ENCODE measurements at places on chromosomes 2 and 18.

DNA sequence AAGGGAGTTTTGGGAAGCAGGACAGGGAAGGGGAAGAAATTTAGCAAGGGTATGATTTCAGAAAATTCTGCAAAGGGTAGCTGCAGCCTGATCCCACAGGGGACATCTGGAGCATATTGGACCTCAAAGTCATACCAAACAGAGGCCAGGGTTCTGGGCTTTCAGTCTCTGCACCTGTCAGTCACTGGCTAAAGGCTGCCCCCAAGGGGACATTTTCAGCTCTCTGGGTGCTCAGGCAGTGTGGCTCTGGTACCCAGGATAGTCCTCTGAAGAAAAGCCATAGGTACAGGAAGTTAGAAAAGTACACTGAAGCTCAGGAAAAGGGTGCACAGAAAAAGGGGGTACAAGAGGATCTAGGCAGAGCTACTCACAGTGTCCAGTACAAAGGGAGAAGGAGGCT lies 149.2 kb downstream of the INSIG2 start:
- no peak for DNase-seq

- DNase-seq = no peak
These were observed 410.9 kb upstream of the TCF4 start for GRCh38 chr18:55998801-55999385.

GRCh38 chr2:110874453-110875383 lies 142.3 kb downstream of the ACOXL start:
- DNase-seq = no peak

DNA sequence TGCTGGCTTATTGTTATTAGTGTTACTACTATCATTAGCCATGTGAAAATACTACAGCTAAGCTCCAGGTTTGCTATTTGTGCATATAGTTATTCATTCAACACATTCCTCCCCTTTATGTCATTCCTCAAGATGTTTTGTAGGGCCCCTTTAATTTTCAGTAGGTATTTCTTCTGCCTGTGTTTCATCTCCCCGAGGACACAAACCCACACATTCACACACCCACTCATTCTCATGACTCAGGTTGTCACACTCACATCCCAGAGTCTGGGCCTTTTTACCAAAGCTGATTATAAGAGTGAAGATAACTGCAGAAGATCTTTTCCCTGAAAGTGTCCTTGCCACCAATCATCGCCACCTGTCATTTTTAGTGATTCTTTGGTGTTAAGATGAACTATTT lies 68.6 kb upstream of the SPOPL start:
- no peak for DNase-seq

DNA sequence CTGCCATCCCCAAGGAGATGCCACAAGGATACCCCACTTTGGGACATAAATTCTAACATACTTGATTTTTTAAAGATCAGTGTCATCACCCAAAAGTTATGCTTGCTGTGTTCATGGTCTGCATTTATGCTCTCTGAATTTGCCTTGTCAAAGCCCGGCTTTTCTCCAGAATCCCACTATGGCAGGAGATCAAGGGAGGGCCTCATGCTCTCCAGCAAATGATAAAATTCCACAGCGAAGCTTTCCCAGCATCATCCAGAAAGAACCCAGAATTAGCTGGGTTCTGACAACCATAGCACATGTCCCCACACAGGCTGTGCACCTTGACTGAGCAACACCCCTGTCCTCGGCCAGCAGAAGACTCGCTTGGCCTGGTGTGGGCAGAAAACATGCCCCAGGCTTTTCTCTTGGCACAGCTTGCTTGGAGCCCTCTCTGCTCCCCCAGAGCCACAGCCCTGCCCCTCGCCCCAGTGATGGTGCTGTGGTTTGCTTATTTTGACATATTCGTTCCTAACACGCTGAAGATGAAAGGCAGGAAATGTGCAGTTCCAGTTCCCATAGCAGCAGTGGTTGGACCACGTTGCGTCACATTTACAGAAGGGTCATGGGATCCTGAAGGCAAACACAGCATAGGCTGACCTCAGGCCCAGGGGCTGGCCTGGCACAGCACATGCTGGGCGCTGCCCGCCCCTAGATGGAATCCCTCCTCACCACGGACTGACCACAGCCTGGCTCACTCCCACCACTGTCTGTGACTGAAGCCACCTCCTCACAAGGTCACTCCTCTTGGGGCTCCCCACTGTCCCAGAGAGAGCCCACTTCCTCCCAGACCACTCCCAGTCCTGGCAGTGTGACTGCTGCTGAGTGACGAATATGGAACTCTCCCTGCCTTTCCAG lies 14.1 kb upstream of the CHRNA1 start:
- no peak for DNase-seq

DNA sequence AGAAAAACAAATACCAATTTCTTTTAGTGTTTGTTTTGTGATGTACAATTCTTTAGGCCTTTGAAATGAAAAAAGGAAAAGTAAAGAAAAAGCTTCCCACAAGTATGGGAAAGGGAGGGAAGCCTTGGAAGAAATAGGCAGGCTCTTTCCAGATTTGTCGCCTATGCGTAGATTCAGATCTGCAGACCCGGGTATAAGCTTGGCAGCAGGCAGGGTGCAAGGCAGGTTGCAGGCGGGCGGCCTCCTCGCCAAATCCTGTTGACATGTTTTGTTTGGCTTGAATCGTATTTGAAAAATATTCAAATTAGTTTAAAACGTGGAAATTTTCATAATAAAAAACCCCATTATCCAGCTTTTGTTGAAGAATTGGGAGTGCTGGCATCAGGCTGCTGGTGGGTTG lies 104.3 kb downstream of the ACOXL start:
- DNase-seq = no peak

DNA sequence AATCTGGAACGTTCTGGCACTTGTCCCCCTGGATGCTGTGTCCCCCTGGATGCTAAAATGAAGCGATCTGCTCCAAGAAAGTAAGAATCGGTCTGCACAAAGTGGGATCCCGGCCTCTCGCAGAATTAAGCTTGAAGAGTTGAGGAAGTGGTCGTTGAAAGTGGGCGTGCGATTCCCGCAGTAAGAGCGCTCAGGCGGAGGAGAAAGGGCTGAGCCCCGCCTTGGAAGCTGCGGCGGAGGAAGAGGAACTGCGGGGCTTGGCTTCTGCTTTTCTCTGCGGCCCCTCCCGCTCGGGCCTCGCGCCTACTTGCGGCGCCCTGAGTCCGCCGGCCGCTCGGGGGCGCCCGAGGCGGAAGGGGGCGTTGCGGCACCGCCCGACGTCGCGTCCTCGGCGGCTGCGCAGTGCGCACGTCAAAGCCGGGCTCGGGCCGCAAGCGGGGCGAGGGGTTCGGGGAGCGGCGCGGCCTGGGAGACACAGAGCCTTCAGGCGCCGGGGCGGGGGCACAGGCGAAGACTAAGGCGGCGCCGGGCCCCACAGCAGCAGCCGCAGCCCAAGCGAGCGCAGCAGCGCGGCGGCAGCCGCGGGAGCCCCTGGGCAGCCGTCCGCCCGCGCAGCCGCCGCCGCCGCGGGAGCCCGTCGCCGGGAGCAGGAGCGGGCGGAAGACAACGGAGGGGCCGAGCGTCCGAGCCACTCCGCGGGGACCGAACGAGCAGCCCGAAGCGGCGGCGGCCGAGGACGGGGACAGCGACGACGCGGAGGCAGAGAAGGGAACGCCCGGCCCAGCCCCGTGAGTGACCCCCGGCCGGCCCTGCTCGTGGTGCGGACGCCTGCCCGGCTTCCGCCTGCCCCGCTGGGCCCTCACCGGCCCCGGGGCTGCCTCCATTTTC lies at the start of gene CAB39:
Gene CAB39 (plus strand): TSS at position 400 of the 888 bp plus-strand sequence. CDS start 47,160 bp downstream, outside the sequence.
- peak; percentile 88 for DNase-seq

GRCh38 chr2:44233450-44234128 lies 41.7 kb upstream of the SLC3A1 start:
- no peak for DNase-seq

GRCh38 chr2:57376985-57377384 lies 669.6 kb upstream of the VRK2 start:
- DNase-seq = no peak

DNA sequence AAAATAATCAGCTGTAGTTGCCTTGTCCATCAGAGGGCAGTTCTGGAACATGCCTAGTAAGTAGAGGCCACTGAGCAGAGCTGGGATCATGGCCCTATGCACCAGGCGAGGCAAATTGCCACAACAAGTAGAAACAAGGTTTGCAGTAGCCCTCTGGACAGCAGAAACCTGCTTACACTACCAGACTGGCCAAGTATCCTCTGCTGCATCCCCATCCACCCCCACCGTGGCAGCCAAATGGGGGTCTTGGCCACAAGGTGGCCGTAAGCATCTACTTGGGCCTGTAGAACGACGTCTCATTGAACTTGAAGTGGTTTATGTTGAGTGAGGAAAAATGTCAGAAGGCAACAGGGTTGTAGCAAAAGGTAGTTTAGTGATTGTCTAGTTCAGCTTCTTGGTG lies 241.2 kb downstream of the ALPK2 start:
- DNase-seq = no peak

All from Caco-2 (cell line).